ENCODE measurements at places on chromosomes 16 and 17.

DNA sequence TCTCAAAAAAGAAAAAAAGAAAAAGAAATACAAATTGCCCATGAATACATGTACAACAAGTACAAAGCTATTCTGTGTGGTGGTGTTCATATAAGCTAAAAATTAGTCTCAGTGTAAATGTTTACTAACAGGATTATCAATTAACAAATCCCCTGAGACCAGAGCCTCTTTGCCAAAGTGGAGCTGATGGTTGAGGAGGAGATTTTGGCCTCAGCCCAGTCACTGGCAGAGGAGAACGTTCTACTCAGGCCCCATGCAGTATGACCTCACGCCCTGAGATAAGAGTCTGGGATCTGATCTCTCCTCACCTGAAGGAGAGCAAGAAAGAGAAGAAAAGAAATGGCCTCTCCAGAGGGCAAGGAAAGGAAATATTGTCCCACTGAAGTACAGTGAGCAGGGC is 35.5 kb upstream of the NOL11 start:
- DNase-seq: no peak

- no peak for DNase-seq
Observed at GRCh38 chr16:66324815-66325515, 41.5 kb upstream of the CDH5 start.

DNA sequence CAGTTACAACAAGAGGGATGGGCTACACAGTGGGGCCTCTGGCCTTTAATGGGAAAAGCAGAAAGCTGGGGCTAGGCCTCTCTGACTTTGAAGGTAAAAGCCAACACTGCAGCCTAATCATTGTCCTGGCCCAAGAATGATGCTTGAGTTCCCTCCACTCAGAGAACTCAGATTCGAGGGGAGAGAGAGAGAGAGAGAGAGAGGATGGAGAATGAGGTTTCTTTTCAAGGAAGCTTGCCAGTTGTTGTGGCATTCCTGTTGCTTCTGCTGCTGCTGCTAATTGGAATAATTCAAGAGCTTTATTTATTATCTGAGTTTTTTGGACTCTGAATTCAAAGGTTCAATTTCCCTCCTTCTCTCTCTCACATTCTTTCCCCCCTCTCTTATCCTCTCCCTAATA is 144.6 kb upstream of the IRX6 start:
- no peak for DNase-seq

DNA sequence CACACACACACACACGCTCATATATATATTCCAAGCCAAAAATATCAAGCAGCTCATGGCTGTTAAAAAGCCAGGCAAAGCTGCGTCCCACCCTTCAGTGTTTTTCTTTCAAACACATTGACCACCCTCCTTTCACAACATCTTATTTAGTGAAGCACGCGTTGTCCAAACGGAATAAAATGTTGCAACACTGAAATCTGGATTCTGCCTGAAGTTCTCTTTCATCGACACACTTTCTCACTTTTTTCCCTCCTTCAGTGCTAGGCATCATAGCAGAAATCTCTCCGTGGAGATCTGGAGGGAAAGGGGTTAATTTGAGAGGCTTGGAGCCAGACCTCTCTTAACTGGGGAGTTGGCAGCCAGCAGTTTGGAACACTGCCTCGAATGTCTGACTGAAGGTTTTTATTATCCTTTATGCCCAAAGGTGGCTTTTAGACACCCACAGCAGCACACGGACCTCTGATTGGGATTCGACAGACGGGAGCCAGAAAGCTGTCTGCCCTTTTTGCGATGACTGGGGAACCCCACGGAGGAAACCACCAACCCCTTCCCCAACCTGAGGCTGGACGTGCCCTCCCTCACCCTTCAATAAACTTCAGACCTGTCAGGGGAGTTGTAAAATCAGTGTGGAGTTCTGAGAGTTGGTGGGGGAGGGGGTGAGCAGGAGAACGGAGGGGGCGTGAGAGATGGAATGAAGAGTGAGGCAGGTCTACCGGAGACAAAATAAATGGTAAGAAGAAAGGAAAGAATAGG is 833.6 kb upstream of the SOX9 start:
- no peak for DNase-seq

DNA sequence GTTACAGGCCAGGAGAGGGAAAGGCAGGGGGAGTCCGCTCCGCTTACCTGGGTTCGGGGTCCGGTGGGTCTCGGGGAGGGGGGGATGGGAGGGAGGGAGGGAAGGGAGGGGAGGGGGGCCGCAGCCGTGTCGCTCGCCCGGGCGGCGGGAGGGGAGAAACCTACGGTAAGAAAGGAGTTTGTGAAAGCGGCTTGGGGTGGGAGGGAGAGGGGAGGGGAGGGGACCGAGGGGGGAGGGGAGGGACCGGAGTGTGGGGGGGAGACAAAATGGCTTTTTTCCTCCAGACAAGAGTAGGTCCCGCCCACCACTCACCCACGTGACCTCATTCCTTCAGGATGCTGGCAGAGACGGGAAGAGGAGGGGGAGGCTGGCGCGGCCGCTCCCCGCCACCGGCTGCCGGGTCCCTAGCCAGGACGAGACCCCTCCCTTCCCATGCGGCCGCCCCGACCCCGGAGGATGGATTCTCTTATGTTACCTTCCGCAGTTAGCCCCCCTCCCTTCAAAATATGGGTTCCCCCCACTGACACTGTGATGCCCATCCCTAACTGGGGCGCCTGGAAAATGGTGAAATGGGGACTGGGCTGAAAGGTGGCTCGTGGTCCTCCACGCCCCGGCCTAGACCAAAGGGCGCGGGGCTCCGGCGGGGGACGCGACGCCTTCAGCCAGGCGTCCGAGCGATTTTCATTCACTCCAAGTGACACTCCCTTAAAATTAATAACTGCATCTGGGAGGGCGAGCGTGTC is at the start of gene PCGF2:
PCGF2 (minus strand) TSS at position 188 of the 743 bp plus-strand sequence. CDS start 7,934 bp downstream, outside the sequence.
- no peak for DNase-seq

DNA sequence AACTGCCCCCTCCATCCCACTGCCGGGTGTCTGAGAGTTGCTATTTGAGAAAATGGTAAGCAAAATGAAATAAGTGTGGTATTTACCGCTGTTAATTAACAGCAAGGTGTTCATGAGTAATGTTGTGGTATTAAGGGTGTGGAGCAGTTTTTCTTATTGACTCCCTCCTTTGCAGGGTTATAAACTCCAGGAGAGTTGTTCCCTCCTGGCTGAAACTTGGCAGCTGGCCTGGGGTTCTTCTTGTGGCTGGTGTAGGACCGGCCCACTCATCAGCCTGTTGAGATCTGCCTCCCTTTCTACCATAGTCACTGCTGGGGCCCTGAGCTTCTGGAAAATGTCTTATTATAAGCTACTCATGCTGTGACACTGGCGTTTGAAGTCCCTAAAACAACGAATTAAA is 128.6 kb downstream of the SOX9 start:
- DNase-seq: no peak

DNA sequence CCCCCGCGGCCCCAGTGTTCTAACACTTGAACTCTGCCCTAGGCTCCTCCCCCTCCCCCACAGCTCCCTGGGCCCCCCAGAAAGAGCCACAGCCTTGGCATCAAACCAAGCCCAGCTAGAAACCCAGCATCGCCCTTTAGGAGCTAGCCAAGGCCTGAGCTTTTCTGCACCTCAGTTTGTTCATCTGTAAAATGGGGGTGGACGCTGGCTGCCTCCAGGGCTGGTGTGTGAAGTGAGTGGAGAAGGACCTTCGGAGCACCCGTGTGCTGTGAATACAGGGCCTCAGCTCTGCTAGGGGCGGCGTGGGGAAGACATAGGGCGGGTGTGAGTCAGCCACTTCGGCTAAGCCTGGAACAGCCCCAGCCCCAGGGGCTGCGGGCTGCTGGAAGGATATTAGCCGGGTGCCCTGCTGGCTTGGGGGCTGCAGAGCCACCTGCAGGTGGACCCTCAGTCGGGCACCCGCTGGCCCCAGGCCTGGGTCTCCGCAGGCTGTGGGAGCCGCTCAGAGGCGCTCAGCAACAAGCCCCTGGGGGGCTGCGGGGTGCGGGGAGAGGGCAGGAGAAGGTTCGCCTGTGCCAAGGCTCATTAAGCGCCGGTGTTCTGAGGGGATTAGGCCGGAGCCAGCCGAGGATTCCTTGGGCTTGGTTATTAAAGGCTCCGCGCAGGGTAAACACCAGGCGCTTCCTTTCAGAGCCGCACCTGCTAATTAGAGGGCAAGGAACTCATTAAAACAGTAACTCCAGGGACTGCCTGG is 217.0 kb upstream of the CIBAR2 start:
- no peak for DNase-seq

GRCh38 chr17:40469805-40470675 is 26.8 kb downstream of the IGFBP4 start:
- no peak for DNase-seq

GRCh38 chr17:53061446-53061845 is 761.3 kb upstream of the KIF2B start:
- DNase-seq: no peak

GRCh38 chr16:27235055-27235937 is 32.0 kb downstream of the KDM8 start:
- DNase-seq: peak; percentile 95

DNA sequence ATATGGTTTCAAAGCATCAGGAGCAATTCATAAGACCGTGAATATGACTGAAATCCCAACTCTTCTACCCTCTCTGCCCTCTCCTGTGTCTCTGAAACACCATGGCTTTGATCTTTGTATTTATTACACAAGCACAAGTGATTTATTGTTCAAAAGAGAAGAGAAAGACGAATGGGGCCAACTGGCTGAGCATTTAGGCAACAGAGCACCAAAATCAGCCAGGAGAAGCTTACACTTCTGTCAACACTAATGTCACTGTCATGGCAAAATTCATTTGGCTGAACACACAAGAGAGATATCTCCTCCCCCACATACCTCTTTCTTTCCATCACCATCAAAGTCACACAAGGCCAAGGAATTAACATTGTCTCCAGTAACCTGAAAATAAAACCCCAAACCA is 9.3 kb downstream of the BBS2 start:
- DNase-seq: no peak

GRCh38 chr17:37286430-37286829 is 89.4 kb upstream of the C17orf78 start:
- no peak for DNase-seq

- no peak for DNase-seq
Observed at GRCh38 chr17:18321309-18321708, 6.2 kb downstream of the SMCR8 start.

GRCh38 chr17:20189302-20189701 is 180.1 kb downstream of the SPECC1 start:
- no peak for DNase-seq

- no peak for DNase-seq
Observed at GRCh38 chr17:20935740-20936139, 107.1 kb downstream of the USP22 start.

DNA sequence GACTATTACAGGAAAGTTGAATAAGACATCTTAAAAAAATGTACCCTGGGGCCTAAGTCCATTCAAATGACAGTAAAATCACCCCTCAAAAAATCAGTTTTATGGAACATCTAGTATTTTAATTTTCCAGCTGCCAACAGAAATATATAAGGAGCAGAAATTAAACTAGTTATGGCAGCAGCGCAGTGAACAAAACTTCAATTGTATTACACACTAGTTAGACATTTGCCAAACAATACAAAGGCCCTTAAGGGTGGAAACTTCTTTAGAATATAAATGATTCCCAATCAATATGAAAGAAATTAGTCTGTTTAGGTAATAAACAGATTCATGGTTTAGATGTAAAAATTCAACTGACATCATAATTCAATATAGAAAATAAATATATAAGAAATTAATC is 18.1 kb upstream of the RFFL start:
- no peak for DNase-seq

GRCh38 chr16:7391694-7392093 is 59.0 kb downstream of the RBFOX1 start:
- DNase-seq: no peak

- no peak for DNase-seq
Observed at GRCh38 chr16:30923554-30924075, at the start of gene FBXL19. Gene FBXL19 (plus strand): TSS chr16:30923572. CDS start chr16:30925755, 2,183 bp downstream.

DNA sequence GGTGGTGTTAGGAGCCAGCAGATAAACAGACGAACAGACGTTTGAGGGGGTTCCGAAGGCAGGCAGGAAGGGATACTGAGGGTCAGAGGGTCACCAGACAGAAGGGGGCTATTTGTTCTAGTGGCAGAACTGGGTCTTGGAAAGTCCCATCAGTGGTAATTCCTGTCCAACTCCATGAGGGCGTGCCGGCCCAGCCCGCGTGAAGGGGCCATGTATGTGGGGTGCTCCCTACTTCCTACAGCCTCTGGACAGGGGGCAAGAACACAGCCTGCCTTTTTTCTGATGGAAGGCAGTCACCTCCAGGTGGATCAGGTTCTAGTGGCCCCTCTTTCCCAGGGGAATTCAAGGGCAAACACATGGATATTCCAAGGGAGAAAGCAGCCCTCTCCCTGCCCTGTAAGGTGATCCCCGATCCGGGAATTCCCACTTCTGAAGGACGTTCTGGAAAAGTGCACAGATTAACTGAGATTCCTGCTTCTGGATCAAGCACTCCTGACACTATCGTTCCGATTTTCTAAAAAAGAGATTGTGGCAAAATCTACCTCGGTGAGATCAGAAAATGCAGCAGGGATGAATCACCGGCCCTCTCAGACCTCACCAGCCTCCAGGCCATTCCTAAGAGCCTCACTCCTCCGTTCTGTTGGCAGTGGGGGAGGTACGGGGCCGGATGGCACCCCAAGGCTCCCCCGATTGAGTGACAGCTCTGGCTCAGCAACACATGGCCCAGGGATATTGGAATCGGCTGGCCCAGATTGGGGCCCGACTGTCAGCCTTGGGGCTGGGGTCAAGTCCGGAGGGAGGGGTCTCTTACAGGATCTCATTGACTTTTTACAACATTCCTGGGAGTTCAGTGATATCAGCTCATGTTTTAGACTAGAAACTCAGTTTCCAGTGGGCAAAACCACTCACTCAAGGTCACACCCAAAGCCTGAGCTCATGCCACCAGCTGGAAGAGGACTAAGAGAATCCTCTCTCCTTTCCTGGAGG is 12.4 kb downstream of the STX1B start:
- DNase-seq: no peak

DNA sequence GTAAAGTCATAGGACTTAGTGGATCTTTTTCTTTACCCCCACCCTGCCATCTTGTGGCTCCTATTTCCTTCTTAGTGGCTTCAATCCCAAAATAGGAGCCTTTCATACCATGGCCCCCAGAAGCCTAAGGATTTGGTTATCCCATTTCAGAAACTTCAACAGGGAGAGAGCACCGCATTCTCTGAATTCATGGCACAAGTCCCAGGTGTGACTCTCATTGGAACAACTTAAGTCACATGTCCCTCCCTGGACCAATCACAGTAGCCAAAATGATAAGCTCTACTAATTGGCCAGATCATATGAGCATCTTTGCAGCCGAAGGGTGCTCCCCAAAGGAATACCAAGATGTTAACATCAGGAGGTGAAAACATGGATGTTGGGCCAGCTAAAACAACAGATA is 43.2 kb downstream of the AXIN2 start:
- no peak for DNase-seq

Data from CD4-positive, alpha-beta T cell treated with Interleukin-17A for 4 hours (primary cell).